ENCODE measurements at places on chromosomes 6 and 20. TPM values are rescaled to one million over a fixed set of nuclear protein-coding genes. Genes with fewer than 3 reads are reported as not detected.

Gene SLC17A1
- not detected for total RNA-seq

Gene GTSF1L
- total RNA-seq = not detected

Gene RAET1L
- not detected for total RNA-seq

Gene RPRD1B
- total RNA-seq = 34.1 TPM

Gene BFSP1
- 1.7 TPM for total RNA-seq

Gene HCK
- not detected for total RNA-seq

Gene PAK5
- total RNA-seq = not detected

GRCh38 chr20:31596831-31597480 lies 8.1 kb upstream of the ID1 start:
- DNase-seq = no peak
- H3K27ac ChIP-seq = no peak overlapping the region
- H3K27me3 ChIP-seq = peaks cover 32% of the 10 kb centered on the region
- no peaks in the 10 kb centered on the region for H3K36me3 ChIP-seq
- H3K4me3 ChIP-seq = no peak overlapping the region

GRCh38 chr6:85404564-85405174 lies 45.2 kb upstream of the NT5E start:
- DNase-seq = no peak
- H3K27me3 ChIP-seq = no peaks in the 10 kb centered on the region
- peaks cover 67% of the 10 kb centered on the region for H3K4me1 ChIP-seq
- peaks cover 4% of the 10 kb centered on the region for H3K36me3 ChIP-seq

GRCh38 chr20:56957737-56958553 lies 308.5 kb downstream of the BMP7 start:
- H3K27me3 ChIP-seq = peaks cover 8% of the 10 kb centered on the region
- no peaks in the 10 kb centered on the region for H3K36me3 ChIP-seq
- H3K4me3 ChIP-seq = no peak overlapping the region

- H3K27me3 ChIP-seq = no peaks in the 10 kb centered on the region
- peak; percentile 74 for DNase-seq
- peak overlapping the region; percentile 93 for H3K4me3 ChIP-seq
These were observed 585 bp downstream of the PIM1 start for GRCh38 chr6:37170273-37171200.

DNA sequence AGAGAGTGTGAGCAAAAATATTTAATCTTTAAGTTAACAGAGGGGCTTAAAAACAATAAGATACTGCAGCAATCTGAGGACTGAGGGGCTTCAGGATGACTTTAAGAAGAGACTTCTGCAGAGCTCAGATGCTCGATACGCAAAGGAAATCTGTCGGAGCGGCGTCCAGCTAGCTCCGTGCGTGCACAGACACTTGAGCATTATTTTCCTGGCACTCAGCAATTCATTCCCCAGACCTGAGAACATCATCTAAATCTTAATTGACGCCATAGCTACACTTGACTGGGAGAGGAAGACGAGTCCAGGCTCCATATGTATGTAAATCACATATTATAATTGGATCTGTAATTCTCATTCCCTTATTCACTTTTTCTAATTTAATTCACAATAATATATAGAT lies 228.2 kb downstream of the SOD2 start:
- H3K27ac ChIP-seq = no peak overlapping the region
- H3K4me1 ChIP-seq = no peaks in the 10 kb centered on the region
- H3K27me3 ChIP-seq = peaks cover 17% of the 10 kb centered on the region
- no peak overlapping the region for H3K4me3 ChIP-seq

- H3K36me3 ChIP-seq = no peaks in the 10 kb centered on the region
- H3K4me1 ChIP-seq = peaks cover 8% of the 10 kb centered on the region
- peaks cover 14% of the 10 kb centered on the region for H3K27me3 ChIP-seq
- H3K4me3 ChIP-seq = no peak overlapping the region
These were observed 19.8 kb upstream of the CDC5L start for GRCh38 chr6:44367681-44368080.

DNA sequence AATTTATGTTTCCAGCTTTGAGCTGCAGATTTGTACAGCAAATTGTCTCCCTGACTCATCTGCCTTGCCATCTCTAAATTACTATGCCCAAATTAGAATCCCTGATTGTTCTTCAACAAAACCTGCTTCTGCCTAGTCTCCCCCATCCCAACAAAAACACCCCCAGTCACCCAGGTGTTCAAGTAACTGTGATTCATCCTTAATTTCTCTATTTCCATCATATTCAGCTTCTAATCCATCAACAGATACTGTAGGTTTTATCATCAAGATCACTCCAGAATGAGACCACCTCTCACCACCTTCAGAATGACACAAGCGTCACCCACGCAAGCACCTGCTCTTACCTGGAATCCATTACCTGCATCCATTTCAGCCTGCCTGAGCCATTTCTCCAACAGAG lies 498.5 kb downstream of the PRKN start:
- no peaks in the 10 kb centered on the region for H3K27me3 ChIP-seq
- DNase-seq = no peak
- no peaks in the 10 kb centered on the region for H3K36me3 ChIP-seq
- no peak overlapping the region for H3K27ac ChIP-seq
- no peaks in the 10 kb centered on the region for H3K4me1 ChIP-seq

DNA sequence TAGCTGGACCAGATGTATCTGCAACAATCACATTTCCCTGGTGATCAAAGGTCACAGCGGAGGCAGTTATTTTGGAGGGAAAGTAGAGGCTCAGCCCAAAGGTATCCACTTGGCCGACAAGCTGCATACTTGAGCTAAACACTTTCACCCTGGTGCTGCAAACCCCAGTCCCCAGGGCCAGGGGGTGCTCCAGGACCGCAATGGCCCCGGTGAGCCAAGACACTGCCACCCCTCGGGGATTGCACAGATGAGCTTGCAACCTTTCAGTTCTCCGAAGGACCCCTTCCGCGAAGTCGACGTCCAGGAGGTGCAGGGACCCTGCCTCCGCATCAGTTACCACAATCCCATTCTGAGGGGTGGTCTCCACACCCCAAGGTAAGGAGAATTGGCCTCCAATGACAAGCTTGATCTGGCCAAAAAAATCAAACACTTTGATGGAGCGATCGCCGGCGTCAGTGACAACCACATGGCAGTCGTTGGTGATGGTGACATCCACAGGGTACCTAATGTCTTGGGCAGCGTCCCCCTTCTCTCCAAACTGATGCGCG lies 823 bp downstream of the NHLRC1 start:
- no peak for DNase-seq
- peaks cover 72% of the 10 kb centered on the region for H3K27me3 ChIP-seq
- peaks cover 11% of the 10 kb centered on the region for H3K4me1 ChIP-seq
- no peaks in the 10 kb centered on the region for H3K36me3 ChIP-seq
- H3K27ac ChIP-seq = no peak overlapping the region

- H3K4me3 ChIP-seq = no peak overlapping the region
- no peak for DNase-seq
- no peaks in the 10 kb centered on the region for H3K4me1 ChIP-seq
- no peak overlapping the region for H3K27ac ChIP-seq
- no peaks in the 10 kb centered on the region for H3K27me3 ChIP-seq
These were observed 28.4 kb downstream of the LHFPL5 start for GRCh38 chr6:35833536-35833935.

DNA sequence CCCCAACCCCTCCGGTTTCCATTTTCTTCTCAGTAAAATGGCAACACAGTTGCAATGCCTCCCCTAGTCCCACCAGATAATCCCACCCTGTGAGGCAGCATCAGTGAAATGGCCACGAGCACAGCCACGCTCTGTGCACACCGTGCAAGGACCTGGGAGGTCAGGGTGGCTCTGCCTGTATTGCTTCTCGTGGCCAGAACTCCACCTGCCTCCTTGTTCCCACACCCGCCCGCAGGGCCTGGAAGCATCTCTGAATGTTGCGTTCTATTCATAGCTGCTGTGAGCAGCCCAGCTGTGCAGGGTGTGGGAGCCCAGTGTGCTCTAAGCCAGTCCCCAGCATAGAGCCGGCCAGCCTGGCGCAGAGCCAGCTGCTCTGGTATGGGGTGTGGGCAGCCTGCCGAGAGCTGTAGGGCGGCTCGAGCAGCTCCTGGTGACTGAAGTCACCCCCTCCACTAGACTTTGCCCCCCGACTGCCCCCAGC lies 161.1 kb downstream of the DLL1 start:
- H3K27me3 ChIP-seq = peaks cover 3% of the 10 kb centered on the region
- no peaks in the 10 kb centered on the region for H3K36me3 ChIP-seq
- no peaks in the 10 kb centered on the region for H3K4me1 ChIP-seq
- no peak overlapping the region for H3K4me3 ChIP-seq
- DNase-seq = peak; percentile 23
- H3K27ac ChIP-seq = no peak overlapping the region

- H3K4me1 ChIP-seq = no peaks in the 10 kb centered on the region
- no peak overlapping the region for H3K4me3 ChIP-seq
- no peak overlapping the region for H3K27ac ChIP-seq
- DNase-seq = no peak
- H3K27me3 ChIP-seq = no peaks in the 10 kb centered on the region
- H3K36me3 ChIP-seq = no peaks in the 10 kb centered on the region
These were observed 1643.9 kb downstream of the HACE1 start for GRCh38 chr6:103215847-103216246.

DNA sequence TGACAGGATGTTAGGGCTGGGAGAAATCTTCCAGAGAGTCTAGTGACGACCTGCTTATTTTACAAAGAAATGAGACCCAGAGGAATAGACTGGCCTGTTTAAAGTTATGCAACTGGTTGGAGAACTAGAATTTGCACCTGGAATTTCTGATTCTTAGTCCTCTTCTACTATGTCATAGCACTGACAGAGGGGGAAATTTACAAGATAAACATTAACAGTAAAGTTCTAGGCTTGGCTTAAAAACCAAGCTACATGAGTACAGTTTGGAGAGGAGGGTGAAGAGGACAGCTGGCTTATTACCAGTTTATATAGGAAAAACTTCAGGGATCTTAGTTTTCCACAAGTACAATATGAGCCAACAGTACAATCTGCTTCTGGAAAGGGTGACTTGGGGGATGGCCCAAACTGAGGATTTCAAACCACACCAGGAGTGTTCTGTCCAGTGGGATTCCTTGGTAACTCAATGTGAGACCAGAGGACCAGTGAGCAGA lies 269.6 kb downstream of the CD109 start:
- H3K36me3 ChIP-seq = no peaks in the 10 kb centered on the region
- no peaks in the 10 kb centered on the region for H3K4me1 ChIP-seq
- no peaks in the 10 kb centered on the region for H3K27me3 ChIP-seq
- no peak overlapping the region for H3K4me3 ChIP-seq

DNA sequence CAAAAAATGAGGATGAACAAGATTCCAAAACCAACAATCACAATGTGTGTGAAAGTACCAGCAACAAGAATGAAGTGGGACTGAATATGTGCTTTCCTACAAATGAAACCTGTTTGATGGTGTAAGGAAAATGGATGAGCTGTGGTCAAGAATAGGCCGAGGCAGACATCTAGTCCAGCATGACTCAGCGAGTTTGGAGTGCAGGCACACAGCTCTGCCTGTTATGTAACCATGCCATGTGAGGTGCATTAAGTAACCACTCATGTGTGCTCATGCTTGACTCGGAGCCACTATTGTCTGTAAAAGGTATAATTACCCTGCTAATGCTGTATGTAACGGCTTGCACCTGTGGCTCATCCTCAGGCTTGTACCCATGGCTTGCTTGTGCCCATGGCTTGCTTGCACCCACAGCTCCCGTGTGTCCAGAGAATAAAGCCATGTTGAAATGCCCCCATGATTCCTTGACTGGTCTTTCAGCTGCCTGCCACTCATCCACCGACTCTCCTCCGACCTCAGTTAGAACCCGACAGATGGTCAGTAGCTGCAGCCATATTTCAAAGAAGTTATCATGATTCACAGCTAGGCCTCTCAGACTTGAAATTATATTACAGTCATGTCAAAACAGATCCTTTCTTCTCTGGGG lies 98.7 kb downstream of the BACH2 start:
- no peak overlapping the region for H3K27ac ChIP-seq
- peaks cover 34% of the 10 kb centered on the region for H3K36me3 ChIP-seq
- peaks cover 25% of the 10 kb centered on the region for H3K4me1 ChIP-seq
- H3K27me3 ChIP-seq = peaks cover 10% of the 10 kb centered on the region

- no peak for DNase-seq
- H3K4me1 ChIP-seq = peaks cover 23% of the 10 kb centered on the region
- H3K36me3 ChIP-seq = no peaks in the 10 kb centered on the region
These were observed 7.2 kb upstream of the TRIB3 start for GRCh38 chr20:373171-373890.

- no peak overlapping the region for H3K4me3 ChIP-seq
- no peaks in the 10 kb centered on the region for H3K4me1 ChIP-seq
- no peaks in the 10 kb centered on the region for H3K36me3 ChIP-seq
These were observed 636.9 kb downstream of the QKI start for GRCh38 chr6:164051427-164051826.

DNA sequence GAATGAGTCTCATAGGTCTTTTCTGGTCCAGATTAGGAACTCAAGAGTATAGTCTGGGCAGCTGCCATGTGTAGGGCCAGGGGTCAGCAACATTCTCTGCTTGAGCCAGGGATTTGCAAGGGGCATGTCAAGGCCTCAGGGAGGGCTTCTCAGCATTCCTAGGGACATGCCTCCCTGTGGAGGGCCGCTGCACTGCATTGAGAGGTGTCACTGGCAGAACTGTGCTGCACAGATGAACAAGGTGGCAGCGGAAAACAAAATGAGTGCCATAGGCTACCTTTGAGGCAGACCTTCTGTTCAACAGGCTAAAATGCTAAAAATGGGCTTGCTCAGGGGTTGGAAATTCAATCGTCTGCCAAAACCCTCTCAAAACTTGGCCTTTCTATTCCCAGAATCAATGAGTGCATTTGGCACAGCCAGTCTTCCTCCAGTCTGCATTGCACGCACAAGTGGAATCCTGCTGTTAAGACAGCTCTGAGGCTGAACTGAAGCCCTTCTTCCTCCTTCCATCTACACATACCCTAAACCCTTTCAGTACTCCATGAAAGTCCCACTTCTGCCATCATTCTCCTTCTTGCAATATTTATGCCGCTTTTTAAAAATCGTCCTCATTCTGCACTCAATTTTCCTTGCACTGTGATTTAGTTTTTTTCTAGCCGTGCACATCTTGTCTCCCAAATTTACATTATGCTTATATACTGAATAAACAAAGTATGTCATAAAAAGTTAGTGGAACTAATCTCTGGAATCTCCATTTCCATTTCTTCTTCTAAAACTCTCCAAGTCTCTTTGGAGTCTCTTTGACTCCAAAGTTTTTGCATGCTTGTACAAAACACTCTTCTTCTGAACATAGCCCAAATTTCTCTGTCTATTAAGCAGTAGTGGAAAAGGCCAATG lies 51.7 kb downstream of the SLC26A8 start:
- H3K4me3 ChIP-seq = no peak overlapping the region
- H3K4me1 ChIP-seq = peaks cover 12% of the 10 kb centered on the region
- no peaks in the 10 kb centered on the region for H3K36me3 ChIP-seq
- H3K27ac ChIP-seq = no peak overlapping the region
- no peaks in the 10 kb centered on the region for H3K27me3 ChIP-seq

All from activated CD8-positive, alpha-beta memory T cell treated with anti-CD3 and anti-CD28 coated beads, Interleukin-2, amount 10 ng/mL, durations not matched to agents 7 days and 5 days (primary cell).